Karpas-422 (cell line): ENCODE measurements at places on chromosomes 1 and 21. TPM values are rescaled to one million over a fixed set of nuclear protein-coding genes. Genes with fewer than 3 reads are reported as not detected.

GRCh38 chr1:212879947-212880690, 22.0 kb downstream of the FLVCR1 start:
- DNase-seq: no peak

- DNase-seq: peak; percentile 71
Measured at GRCh38 chr1:40848530-40849189, 13.5 kb downstream of the CITED4 start.

DNA sequence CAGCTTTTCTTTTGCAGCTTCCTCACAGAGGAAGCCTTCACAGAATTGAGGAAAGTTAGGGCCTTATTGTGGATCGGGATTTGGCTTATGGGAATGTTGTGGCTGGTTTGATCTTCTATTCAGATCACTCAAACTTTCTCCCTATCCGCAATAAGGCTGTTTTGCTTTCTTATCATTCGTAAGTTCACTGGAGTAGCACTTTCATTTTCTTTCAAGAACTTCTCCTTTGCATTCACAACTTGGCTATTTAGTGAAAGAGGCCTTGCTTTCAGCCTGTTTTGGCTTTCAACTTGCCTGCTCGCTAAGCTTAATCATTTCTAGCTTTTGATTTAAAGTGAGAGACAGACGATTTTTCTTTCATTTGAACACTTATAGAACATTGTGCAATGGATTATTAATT, 181.9 kb upstream of the B3GALT2 start:
- DNase-seq: no peak

DNA sequence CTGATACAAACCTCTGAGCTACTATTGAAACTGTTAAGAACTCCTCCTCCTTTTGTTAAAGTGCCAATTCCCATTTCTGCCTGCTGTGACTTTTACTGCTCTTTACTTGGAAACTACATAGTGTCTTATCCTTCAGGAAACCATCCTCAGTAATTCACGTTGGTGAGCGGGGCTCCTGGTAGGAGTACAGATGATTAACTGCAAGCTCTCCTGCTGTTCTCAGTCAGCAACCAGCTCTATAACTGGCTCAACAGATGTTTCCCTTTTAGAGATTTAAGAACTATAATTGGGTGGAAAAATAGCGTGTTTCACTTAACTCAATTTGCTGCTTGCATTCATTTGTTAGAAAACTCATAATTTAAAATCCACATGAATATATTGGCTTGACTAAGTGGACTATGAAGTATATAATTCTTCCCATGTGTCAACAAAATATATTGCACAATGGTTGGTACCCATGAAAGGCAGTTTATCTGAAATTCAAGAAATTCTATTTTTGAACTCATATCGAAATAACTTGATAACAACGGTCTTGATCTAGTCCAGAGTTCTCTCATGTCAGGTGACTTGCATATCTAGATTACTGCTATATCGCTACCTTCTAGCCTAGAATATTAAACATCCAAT, 574.0 kb downstream of the KCNT2 start:
- no peak for DNase-seq

The RSPH1 gene
- 0.26 and 0.54 TPM in 2 replicates for total RNA-seq
